Fibroblast of mammary gland (primary cell): ENCODE measurements at places on chromosomes 11 and 22.

DNA sequence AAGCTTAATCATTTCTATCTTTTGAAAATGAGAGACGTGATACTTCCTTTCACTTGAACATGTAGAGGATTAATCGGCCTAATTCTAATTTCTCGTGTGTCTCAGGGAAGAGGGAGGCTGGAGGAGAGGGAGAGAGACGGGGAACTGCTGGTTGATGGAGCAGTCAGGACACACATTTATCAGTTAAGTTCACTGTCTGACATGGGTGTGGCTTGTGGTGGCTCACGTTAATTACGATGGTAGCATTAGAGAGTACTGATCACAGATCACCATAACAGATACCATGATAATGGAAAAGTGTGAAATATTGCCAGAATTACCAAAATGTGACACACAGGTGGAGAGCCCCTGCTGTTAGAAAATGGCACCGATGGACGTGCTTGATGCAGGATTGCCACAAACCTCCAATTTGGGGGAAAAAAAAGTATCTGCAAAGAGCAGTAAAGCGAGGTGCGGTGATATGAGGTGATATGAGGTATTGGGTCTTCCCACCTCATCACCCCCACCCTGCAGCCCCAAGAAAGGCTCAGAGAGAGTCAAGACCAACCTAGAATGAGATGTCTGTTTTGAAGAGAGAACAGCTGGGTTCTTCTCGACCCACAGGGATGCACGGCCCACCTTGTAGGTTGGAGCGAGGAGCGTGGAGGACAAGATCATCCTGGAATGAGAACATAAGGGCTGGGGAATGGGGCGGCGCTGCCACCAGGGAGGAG is 19.7 kb downstream of the ZBED4 start:
- no peak for DNase-seq

DNA sequence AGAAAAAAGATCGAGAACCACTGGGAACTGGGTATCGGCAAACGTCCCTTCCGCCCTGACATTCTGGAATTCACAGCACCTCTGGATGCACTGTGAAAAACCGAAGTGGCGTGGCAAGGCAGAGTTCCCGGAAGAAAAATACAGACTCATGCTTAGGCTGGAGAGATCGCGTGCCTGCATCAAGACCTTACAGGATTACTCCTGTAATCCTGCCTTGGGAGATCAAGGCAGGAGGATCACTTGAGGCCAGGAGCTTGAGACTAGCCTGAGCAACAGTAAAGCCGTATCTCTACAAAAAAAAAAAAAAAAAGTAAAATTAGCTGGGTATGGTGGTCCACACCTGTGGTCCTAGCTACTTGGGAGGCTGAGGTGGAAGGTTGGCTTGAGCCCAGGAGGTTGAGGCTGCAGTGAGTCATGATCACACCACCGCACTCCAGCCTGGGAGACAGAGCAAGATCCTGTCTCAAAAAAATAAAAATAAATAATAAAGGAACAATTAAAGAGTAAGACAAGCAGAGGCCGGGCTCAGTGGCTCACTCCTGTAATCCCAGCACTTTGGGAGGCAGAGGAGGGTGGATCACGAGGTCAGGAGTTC is 19.9 kb upstream of the TEF start:
- peak; percentile 86 for DNase-seq

DNA sequence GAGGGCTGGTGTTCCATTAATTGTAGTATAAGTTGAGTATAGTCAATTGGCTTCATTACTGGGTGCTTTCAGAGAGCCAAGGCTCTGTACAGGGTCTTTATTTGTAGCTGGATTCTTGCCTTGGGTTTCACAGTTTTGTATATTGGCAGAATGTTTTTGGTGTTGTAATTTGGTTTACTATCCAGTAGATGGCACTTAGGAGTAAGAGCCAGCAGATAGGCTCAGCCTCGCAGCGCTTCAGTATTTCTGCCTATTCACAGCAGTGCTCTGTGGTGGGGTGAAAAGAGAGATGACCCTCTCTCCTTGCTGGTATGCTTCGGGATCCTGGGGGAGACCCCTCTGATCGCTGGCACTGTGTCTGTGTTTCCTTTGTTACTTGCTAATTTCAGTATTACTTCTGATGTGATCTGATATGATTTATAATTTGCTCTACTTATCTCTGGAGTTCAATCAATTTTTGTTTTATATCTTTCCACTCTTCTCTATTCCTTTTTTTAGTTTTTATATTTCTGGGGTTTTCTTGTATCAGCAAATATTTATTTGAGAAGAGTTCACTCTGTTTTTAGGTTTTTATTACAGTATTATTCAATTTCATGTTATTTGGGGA is 52.2 kb downstream of the ANO5 start:
- peak; percentile 45 for DNase-seq

GRCh38 chr11:3949125-3949524 is 93.7 kb downstream of the STIM1 start:
- no peak for DNase-seq

DNA sequence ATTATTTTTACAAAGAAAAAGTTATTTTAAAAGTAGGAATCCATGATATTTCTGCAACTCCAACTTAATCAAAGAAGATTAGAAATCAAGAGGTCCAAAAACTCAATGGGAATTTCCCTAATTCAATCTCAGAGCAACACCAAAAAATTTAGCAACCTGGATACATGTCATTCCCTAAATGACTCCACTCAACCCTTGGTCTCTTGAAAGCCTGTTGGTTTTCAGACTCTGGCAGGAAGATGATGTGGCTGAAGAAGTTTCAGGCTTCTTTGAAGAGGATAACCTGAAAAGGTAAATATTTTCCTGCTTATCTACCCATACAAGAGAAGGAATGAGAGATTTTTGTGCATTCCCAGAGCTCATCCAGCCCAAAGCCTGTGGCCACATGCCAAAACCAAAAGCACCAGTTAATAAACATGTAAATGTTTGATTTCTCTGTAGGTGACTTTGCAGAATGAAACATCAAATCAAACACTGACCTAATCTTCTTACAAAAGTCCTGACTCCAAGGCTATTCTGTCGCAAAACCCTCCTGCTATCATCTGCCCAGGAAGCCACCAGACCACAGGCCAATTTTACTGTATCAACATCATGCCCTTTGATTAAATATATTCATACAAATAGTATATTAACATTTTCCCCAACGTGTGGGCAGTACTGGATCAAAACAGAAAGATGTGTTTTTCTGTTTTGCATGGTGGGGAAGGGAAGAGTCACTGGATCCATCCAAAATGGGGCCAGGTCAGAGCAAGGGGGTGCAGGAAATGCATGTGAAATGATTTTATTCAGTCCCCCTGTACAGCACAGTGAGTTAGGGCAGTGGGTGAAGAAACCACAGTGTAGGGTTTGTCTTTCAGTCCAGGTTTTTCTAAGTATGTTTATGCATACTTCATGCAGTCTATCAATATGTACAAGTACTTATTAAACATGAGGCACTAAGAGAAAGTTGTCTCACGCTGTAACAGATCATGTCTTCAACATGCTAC is 38.8 kb downstream of the SMCO4 start:
- DNase-seq: no peak

- DNase-seq: peak; percentile 55
Measured at GRCh38 chr11:102276362-102276761, 40.9 kb upstream of the BIRC3 start.

- no peak for DNase-seq
Measured at GRCh38 chr11:38498721-38499120, 1900.7 kb upstream of the RAG2 start.

DNA sequence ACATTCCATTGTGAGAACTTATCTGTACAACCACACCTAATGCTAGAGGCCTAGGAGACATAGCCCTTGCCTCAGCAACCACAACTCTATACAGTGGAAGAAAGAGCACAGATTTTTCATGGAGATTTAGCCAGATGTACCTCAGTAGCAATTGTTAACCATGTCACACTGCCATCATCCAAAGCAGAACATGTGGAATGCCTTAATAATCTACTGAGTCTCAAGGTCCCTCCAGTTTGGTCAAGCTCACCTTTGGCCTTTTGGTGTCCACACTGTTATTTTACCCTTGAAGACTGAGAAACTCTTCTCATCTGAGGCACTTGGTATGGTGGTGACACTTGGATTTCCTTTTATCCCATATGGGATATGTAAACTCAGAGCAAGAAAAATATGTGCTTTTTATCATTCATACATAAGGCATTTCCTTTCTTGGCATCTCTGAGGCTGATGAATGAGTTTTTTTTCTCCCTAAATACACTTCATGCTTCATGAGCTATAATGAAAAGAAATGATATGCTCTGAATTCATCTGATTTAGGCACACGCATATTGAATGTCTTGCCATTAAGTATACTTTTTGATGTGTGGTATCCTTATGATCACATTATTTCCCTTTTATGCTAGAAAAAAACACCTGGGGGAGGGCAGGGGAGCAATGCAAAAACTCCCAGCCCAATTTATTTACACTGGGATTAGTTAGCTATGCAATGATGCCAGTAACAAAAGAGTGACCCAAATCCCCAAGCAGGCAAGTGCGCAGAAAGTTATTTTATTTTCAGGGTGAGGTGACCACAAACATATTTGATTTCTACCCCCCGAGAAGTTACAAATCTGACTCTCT is 63.3 kb upstream of the ME3 start:
- peak; percentile 62 for DNase-seq

GRCh38 chr22:35648066-35649025 is at the start of gene APOL6:
Gene APOL6 (plus strand): TSS chr22:35648446. CDS start chr22:35656426, 7,980 bp downstream.
- DNase-seq: peak; percentile 87

DNA sequence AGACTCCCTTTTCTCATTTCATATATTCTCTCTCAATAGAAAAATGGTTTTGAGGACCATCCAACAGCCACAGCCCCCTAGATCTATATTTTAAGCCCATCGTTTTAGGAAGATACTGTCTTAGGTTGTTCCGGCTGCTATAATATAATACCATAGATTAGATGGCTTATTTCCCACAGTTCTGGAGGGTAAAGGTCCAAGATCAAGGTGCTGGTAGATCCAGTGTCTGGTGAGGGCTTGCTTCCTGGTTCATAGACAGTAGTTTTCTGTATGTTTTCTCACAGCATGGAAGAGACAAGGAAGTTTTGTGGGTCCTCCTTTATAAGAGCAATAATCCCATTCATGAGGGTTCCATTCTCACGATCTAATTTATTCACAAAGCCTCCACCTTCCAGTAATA is 215.1 kb downstream of the AASDHPPT start:
- no peak for DNase-seq

DNA sequence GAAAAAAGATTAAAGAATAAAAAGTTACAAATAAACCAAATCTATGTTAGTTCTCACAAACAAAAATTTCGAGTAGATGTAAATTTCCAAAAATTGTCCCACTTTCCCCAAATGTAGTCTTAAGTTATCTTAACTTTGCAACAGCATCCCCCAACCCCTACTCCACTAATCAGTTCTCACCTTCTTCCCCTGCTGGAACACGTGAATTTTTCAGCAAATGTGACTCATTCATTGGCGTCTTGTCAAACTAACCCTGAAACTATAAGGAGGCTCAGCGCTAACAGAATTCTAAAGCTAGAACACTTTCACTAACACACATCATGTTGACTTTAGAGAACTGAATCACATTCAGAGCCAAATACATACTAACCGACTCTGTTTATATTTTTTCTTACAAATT is 46.1 kb downstream of the PHF21A start:
- peak; percentile 76 for DNase-seq

- DNase-seq: no peak
Measured at GRCh38 chr11:66593303-66593635, 284 bp downstream of the CCS start.

GRCh38 chr11:75524665-75525432 is 892 bp downstream of the GDPD5 start:
- peak; percentile 40 for DNase-seq

- DNase-seq: peak; percentile 8
Measured at GRCh38 chr11:81840380-81840779, 893.3 kb downstream of the FAM181B start.

DNA sequence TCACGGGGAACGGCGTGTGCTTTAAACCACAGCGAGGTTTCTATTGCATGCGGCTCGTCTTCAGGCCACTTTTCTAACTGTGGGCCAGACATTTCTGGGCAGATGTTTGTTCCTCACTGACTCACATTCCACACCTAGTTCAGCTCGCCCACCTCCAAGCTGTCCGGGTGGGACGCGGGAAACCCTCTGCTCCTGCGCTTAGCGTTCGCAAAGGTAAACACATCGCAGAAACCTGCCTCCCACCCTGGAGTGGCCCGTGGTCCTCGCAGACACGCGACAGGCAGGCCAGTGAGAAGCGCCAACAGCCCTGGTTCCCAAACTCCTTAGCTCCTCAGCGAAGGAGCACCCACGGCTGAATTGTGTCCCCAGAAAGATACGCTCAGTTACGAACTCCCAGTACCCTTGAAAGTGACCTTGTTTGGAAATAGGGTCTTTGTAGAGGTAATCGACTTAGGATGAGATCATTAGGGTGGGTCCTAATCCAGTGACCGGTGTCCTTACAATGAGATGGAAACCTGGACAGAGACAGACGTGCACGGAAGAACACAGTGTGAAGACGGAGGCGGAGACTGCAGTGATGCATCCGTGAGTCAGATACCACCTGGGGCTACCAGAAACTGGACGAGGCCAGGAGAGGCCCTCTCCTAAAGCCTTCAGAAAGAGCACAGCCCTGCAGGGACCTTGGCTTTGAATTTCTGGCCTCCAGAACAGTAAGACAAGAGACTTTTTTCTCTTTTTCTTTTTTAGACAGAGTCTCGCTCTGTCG is 82.7 kb downstream of the CELSR1 start:
- DNase-seq: no peak

GRCh38 chr11:126118806-126119205 is 56.1 kb upstream of the CDON start:
- no peak for DNase-seq

- DNase-seq: peak; percentile 85
Measured at GRCh38 chr22:42937164-42937843, 77.6 kb downstream of the PACSIN2 start.

DNA sequence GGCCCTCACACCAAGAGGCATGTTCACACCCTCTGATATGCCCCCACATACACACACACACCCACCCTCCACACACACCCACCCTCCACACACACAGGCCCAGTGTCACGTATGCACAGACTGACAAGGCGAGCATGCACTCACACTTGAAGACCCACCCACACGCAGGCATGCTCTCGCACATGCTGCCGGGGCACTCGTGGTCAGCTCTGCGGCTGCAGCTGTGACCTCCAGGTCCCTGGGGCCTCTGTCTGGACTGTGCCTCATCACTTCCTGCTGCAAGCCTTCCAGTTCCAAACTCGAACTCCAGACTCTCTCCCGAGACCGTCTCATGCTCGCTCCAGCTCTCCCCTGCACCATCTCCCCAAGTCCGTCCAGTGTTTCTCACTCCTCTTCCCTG is 9.5 kb downstream of the DCHS1 start:
- peak; percentile 91 for DNase-seq

DNA sequence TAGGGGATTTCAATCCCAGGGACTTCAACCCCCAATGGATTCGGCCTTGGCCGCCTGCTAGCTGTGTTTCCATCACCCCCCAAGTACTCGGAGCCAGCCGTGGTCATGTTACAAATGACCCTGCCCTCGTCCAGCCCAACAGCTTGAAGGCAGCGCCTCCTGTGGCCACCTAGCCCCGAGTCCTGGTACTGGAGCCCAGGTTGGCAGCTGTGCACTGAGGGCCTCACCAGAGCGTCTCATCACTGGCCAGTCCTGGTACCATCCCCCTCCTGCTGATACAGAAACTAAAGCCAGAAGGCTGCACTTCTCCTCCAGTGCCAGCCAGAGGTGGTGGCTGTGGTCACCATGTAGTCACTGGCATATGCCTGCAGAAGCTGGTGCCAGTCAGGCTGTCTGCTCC is 44.9 kb upstream of the FADD start:
- no peak for DNase-seq

GRCh38 chr11:124170801-124171586 is 12.2 kb upstream of the OR10D3 start:
- DNase-seq: no peak
